Karpas-422 (cell line): ENCODE measurements at places on chromosomes 16 and 17. TPM values are rescaled to one million over a fixed set of nuclear protein-coding genes. Genes with fewer than 3 reads are reported as not detected.

- no peak overlapping the region for H3K4me3 ChIP-seq
- peaks cover 10% of the 10 kb centered on the region; the same call in 1 of the 2 replicates for H3K4me1 ChIP-seq
- no peak for DNase-seq
- no peak overlapping the region for H3K27ac ChIP-seq
Measured at GRCh38 chr16:53995378-53995777, 291.2 kb downstream of the IRX3 start.

GRCh38 chr16:80997139-80997798 lies 9.4 kb downstream of the CMC2 start:
- peaks cover 8% of the 10 kb centered on the region; the same call in 1 of the 2 replicates for H3K36me3 ChIP-seq
- peaks cover 31% of the 10 kb centered on the region for H3K4me1 ChIP-seq
- no peak for DNase-seq
- H3K27me3 ChIP-seq: no peaks in the 10 kb centered on the region

DNA sequence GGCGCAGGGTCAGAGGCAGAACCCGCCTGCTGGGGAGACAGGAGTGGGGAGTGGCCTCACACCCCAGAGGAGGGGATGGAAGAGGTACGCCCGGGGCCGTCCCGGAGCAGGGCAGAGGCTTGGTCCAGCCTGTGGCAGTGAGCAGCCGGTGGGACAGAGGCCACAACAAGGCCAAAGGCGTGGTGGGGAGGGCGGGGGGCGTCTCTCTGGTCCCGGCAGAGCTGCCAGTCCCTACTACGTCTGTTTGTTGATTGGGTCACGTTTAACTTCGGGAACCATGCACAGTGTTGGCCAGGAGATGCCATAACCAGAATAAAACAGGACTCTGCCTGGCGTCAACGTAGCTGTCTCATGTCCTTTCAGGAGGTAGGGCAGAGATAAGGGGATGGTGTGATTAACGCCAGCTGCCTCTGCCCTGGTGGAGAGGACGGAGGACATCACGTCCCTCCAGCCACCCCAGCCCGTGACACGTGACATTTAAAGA lies 192.8 kb downstream of the BANP start:
- H3K27ac ChIP-seq: no peak overlapping the region
- no peak overlapping the region for H3K4me3 ChIP-seq

DNA sequence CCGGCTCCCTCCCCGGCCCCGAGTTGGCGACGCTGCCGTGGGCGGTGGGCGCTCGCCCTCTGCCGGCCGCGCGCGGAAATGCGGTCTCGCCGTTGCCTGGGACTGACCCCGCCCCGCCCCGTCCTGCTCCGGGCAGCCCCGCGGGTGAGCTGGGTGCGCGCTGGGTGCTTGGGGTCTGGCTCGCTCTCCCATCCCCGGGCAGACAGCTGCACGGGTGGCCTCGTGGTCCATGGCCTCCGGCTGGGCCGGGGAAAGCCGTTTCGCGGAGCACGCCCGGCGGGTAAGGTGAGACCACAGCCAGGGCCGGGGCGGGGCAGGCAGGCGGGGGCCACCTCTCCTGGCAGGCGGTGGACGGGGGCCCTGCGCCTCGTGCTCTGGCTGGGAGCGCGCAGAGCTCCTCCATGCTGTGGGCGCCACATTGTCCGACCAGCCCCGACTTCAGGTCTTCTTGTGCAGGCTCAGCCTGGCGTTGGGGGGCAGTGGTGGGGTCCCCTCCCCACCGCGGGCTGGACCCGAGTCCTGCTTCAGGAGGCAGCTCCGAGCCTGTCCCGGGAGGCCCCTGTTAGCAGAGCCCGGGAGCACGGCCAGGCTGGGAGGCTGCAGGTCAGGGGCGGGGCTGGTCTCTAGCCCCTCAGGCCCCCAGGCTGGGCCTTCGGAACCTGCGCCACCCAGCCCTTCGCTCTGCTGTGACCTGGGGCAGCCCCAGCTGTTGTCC lies 7.0 kb upstream of the C1QTNF8 start:
- no peak overlapping the region for H3K4me3 ChIP-seq
- no peaks in the 10 kb centered on the region for H3K27me3 ChIP-seq
- DNase-seq: peak; percentile 85
- H3K27ac ChIP-seq: no peak overlapping the region

DNA sequence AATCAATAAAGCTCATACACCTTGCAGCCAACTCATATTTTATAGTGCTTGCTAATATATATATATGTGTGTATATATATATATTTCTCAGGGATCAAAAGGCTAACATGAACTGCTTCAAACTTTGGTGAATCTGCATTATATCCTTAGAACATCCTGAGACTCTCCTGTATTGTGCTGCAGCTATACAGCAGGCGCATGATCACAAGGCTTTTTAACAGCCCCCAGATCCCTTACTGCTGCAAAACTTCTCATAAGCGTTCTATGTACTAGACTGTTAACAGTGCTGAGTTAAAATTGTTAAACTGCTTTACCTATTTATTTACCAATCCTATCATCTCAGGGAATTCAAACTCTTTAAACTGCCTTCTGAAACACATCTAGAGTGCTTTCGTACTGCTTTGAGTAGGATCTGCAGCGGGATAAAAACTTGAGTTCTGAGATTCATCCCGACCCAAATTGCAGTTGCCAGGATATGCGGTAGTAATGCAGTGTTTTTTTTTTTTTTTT lies 1.3 kb downstream of the GPATCH8 start:
- peaks cover 33% of the 10 kb centered on the region for H3K4me1 ChIP-seq
- peaks cover 17% of the 10 kb centered on the region for H3K36me3 ChIP-seq
- peak overlapping the region; percentile 75 for H3K4me3 ChIP-seq

The TEX14 gene
- not detected in 2 replicates for total RNA-seq

DNA sequence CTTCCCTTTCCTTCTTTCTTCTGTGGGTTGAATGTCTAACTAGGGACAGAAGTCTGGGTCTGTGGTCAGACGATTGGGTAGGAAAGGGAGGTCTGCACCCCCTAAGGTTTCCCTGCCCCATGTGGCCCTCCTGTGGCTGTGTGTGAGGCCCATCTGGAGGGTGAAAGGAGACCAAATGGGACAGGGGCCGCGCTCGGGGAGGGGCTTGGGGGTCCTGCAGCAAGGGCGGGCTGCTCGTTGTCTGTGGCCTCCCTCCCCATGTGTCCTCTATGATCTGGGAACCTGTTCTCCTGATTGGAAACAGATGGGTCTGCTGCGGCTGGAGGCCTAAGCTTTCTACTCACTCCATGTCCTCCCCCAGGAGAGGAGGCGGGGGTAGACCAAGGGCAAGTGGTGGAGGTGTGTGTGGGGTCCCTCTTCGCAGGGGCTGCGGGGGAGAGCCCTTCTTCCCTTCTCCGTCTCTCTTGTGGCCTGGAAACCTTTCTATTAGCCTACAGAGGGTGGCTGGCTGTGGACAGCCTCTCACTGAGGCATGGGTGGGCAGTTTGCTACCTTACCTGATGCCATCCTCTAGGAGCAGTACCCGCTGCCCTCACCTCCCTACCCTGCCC lies 18.6 kb downstream of the IGFBP4 start:
- no peaks in the 10 kb centered on the region for H3K27me3 ChIP-seq
- no peaks in the 10 kb centered on the region for H3K36me3 ChIP-seq
- H3K4me1 ChIP-seq: peaks cover 4% of the 10 kb centered on the region
- DNase-seq: no peak

DNA sequence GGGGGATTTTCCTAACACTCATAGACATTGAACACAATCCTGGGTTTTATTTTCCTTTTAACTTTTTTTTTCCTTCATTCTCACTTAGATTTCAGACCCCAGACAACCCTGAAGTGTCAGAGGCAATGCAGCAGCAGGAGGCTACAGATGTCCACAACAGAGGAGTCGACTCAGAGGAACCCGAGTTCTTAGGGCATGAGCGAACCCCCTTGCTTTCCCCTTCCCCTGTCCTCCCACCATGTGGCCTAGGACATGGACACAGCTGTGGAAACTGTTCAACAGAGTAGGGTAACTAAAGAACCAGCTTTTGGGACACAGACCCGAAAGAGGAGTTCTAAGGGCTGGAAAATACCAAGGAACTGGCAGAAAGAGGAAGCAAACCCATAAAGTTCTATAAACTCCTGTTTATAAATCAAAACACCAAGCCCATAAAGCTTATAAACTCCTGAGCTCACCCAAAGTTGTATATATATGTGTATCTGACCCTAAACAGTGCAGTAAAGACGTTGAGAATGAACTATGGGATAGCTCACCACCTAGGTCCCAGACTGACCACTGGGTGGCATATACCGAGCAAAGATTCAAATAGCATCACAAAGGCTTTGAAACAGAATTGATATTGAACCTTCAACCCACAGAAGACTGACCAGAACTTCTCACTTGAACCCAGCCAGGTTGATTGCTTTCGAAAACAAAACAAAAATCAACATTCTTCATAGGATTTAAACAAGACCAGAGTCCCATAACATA lies 33.9 kb downstream of the CMTM4 start:
- no peaks in the 10 kb centered on the region for H3K4me1 ChIP-seq
- DNase-seq: peak; percentile 60
- H3K27ac ChIP-seq: no peak overlapping the region
- no peaks in the 10 kb centered on the region for H3K27me3 ChIP-seq
- no peak overlapping the region for H3K4me3 ChIP-seq

The ZNF629 gene
- 4.8 and 6.3 TPM in 2 replicates for total RNA-seq

The CDH3 gene
- total RNA-seq: 0.97 TPM in 1 of 2 replicates, not detected in the other

The FAM171A2 gene
- 0.40 and 1.2 TPM in 2 replicates for total RNA-seq

DNA sequence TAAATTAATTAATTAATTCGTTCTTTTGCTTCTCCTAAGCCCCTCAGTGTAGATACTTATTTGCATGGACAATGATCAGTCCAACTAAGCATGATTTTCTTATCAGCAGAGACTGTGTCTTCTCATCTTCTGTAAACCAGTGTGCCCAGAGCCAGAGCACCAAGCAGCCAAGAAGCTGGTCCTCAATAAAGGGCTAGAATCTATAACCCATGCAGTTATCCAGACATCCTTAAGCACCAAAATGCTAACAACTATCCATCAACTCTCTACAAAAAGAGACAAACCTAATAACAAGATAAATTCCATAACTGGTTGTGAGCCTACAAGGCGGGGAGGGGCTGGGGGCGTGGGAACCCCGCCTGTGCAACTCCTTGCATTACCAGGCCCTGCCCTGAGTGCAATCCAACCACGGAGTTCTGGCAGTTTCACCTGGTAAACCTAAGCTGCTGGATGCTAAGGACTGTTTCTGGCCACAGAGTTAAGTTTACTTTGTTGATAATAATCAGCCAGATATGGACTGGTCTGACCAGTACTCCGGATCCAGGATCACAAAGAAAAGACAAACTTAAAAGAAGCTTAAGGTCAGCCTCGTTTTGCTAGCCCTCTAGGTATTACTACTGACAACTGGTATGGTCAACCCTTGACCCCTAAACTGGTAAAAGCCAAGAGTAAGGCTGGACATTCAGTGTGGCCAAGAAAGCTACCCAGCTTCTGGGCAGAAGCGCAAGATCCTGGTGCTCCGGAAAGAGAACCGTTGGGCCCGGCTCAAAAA lies 51.5 kb downstream of the ZFHX3 start:
- DNase-seq: no peak
- H3K4me3 ChIP-seq: no peak overlapping the region
- no peak overlapping the region for H3K27ac ChIP-seq
- no peaks in the 10 kb centered on the region for H3K27me3 ChIP-seq
- no peaks in the 10 kb centered on the region for H3K36me3 ChIP-seq

- peaks cover 12% of the 10 kb centered on the region for H3K4me1 ChIP-seq
- no peaks in the 10 kb centered on the region for H3K27me3 ChIP-seq
- H3K4me3 ChIP-seq: no peak overlapping the region
- H3K36me3 ChIP-seq: no peaks in the 10 kb centered on the region
Measured at GRCh38 chr16:82846806-82847205, 220.0 kb downstream of the CDH13 start.

GRCh38 chr17:58310511-58311428 lies 17.8 kb downstream of the TSPOAP1 start:
- no peaks in the 10 kb centered on the region for H3K4me1 ChIP-seq
- no peaks in the 10 kb centered on the region for H3K27me3 ChIP-seq
- no peak overlapping the region for H3K27ac ChIP-seq
- DNase-seq: no peak

- H3K4me3 ChIP-seq: no peak overlapping the region
- no peaks in the 10 kb centered on the region for H3K4me1 ChIP-seq
- DNase-seq: no peak
- H3K27ac ChIP-seq: no peak overlapping the region
- H3K36me3 ChIP-seq: no peaks in the 10 kb centered on the region
- H3K27me3 ChIP-seq: no peaks in the 10 kb centered on the region
Measured at GRCh38 chr17:52213451-52213850, 54.9 kb upstream of the CA10 start.

GRCh38 chr17:30236766-30237165 lies 1.3 kb upstream of the SLC6A4 start:
- peaks cover 8% of the 10 kb centered on the region; the same call in 1 of the 2 replicates for H3K4me1 ChIP-seq
- H3K27me3 ChIP-seq: no peaks in the 10 kb centered on the region
- no peak overlapping the region for H3K4me3 ChIP-seq
- H3K36me3 ChIP-seq: no peaks in the 10 kb centered on the region

DNA sequence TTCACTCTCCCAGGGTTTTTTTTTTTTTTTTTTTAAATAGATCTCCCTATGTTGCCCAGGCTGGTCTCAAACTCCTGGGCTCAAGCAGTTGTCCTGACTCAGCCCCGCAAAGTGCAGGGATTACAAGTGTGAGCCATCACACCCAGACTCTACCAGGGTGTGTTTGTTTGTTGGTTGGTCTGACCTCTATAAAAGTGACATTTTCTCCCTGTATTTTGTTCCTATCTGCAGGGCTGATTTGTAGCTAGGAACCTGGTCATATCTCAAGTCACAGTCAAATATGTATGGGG lies 46.3 kb upstream of the B4GALNT2 start:
- H3K36me3 ChIP-seq: no peaks in the 10 kb centered on the region
- H3K27me3 ChIP-seq: no peaks in the 10 kb centered on the region
- no peak for DNase-seq
- H3K4me3 ChIP-seq: no peak overlapping the region
- no peak overlapping the region for H3K27ac ChIP-seq
- no peaks in the 10 kb centered on the region for H3K4me1 ChIP-seq

The NOS2 gene
- not detected in 2 replicates for total RNA-seq

DNA sequence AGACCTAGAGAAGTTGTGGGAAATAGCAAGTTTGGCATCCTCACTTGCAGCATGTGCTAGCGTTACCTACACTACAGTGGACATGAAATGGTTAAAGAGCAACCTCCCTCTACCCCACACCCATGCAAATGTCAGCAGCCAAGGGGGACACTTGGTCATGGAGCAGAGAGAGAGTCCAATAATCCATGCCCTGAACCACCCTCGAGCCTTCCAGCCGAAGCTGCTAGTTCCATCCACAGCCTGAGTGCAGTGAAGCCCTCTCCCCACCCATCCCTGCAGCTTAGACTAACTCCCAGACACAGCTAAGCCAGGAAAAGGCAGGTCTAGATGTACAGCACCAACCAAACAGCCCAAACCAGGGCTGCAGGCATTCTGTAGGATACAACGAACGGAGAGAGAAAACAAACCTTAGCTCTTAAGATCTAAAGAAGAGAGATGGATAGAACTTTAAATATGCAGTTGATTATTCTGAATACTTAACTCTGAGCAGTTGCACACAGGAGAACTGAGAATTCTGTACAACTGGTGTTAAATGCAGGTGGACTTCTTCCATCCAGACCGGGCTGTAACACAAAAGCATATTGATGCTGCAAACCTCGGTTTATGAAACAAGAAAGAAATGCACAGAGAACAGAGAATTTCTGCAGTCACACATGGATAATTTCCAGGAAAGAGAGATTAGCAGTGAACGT lies 93.8 kb downstream of the SALL1 start:
- H3K27ac ChIP-seq: no peak overlapping the region
- H3K4me1 ChIP-seq: no peaks in the 10 kb centered on the region
- no peaks in the 10 kb centered on the region for H3K36me3 ChIP-seq
- no peak overlapping the region for H3K4me3 ChIP-seq
- H3K27me3 ChIP-seq: no peaks in the 10 kb centered on the region
